Stimulated activated CD8-positive, alpha-beta memory T cell treated with anti-CD3 and anti-CD28 coated beads, Interleukin-15, amount 100 ng/mL, for 1 hour (primary cell): ENCODE measurements at places on chromosomes 13 and 19.
A peak's percentile ranks its signal among the peaks of the same experiment; 100 is the strongest.

GRCh38 chr13:114065141-114065925 is 67.1 kb downstream of the RASA3 start:
- DNase-seq, result peak; percentile 39

DNA sequence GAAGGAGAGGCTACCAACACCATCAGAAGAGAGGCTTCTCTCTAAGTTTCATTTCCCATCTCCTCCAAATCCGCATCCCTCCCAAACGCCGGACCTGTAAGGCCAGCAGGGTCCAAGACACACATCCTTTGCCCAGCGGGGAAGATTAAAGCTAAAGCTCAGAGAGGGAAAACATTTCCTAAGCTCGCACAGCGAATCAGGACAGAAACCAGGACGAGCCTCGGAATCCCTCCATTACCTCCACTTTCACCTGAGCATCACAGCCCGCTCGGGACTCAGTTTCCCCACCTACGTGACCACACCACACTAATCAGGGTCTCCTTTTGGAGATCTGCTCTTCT is 711 bp upstream of the FOSB start:
- no peak for DNase-seq

DNA sequence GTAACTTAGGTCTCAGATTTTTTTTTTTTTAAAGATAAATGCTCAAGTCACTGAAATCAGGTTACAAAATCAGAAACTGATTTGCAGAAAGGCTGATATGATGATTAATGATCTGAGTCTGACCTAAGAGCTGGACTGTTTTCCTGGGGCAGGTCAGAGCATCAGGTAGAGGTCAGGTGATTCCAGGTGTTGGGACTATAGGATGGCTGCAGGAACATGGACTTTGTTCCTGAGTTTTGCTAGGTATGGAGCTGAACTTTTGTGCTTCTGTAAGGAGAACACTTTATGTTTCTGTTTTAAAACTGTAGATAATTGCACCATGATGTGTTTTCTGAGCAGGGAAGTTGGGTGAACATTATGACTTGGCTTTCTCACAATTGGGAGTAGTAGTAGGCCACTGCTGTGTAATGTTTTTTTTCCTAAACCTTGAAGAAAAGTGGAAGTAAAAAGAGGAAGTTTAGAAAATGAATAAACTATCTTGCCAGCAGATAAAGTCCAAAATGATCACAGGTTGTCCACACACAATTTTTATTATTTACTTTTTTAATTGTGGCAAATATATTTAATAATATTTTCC is 297.2 kb downstream of the DCT start:
- DNase-seq, result no peak

GRCh38 chr13:66780814-66781213 is 449.3 kb downstream of the PCDH9 start:
- no peak for DNase-seq

DNA sequence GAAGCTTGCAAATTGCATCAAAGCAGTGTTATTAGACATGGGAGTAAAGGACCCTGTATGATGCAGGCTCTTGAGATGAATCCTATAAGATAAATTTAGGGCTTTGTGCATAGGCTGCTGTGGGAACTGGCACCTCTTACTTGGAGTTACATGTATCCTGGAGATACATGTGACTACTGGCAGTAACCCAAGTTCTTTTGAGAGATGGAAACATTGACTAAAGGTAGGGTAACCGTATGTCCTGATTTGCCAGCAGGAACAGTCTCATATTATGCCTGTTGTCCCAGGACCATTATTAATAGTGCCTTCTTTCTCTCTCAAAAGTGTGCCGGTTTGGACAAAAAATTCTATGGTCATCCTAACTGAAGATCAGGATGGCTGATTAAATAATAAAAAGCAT is 195.4 kb downstream of the LACC1 start:
- DNase-seq, result no peak

GRCh38 chr13:77918391-77919245 is at the start of gene EDNRB:
Gene EDNRB, minus strand, starts transcription at chr13:77918831. Its CDS starts 258 bp downstream, at chr13:77918573.
- DNase-seq, result no peak

DNA sequence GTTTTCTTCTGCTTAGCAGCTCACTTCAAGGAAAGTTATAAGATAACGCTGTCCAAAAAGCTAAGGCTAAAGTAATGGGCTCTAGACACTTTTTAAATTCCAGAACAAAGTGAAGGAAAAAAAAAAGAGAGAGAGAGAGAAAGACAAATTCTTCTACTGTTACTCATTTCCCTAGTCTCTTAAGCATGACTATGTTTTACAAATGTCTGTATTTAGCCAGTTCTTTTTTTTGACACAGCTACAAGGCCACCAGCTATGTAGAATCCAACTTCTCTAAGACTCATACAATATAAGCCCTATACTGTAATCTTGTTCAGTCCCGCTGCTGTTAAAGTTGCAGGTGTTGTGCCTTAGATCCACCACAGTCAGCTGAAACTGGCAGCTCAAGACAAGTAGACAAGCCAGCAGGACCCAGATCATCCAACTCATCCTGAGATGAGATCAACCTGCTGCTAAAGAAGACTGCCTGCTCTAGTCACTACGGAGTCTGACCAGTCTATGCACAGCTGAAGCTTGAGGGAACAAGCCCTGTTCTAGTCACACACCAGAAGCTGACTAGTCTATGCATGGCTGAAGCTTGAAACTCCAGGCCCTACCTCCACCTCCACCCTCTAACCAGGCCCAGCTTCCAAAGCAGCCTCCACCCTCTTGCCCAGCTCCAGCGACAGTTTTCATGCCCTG is 10.3 kb upstream of the ZNF83 start:
- DNase-seq, result no peak

DNA sequence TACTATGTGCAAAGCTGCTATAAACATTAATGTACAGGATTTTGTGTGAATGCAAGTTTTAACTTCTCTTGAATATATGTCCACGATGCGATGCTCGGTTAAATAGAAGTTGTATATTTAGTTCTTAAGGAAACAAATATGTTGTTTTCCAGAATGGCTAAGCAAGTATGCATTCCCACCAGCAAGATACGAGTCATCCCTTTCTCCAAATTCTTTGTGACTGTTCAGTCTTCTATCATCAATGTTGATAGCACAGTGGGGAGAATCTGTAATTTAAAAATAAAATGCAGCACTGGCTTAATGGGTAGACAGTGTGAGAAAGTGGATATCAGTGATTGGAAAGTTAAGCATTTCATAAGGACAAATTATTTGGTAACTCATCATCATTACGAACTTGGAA is 1340.8 kb downstream of the PCDH9 start:
- no peak for DNase-seq
